Activated CD4-positive, alpha-beta T cell treated with anti-CD3 and anti-CD28 coated beads, Interleukin-2, amount 50 U/mL, for 24 hours (primary cell): ENCODE measurements at places on chromosomes 1 and 21.

DNA sequence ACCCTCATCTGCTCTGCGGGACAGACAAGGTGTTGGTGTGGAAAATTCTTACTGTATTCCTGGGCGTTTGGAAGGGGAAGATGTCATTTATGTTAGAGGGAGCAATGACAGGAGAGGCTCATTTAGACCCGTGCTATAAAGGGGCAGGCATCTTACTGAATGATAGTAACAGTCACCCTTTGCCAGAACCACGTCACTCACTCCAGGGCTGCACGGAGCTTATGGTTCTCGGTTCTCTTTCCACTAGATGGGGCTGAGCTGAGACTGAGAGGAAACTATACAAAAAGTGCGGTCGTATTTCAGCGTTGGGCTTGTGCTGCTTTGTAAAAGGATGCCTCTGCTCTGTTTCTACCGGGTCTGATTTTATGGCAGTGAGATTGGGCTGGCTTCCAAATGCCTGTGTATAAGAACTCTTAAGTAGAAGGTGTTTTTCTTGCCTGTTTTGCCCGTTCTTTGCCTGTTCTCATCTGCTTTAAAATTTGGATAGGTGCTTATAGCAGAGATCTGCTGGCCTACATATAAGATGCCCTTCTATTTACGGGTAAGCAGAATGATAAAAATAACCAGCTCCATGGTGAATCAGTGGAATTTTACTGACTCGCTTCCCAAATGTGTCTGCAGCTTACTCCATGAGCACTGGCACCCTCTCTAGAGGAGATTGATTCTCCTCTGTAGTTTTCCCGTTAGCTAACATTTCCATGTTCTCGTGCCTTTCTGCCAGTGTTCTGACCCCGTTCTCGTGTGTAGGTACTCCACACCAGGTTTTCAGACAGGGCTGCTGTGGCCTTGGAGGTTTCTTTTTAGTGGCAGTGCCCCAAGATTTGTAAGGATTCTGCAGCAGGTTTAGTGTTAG lies 55.9 kb downstream of the MRPS6 start:
- DNase-seq: peak; percentile 69

DNA sequence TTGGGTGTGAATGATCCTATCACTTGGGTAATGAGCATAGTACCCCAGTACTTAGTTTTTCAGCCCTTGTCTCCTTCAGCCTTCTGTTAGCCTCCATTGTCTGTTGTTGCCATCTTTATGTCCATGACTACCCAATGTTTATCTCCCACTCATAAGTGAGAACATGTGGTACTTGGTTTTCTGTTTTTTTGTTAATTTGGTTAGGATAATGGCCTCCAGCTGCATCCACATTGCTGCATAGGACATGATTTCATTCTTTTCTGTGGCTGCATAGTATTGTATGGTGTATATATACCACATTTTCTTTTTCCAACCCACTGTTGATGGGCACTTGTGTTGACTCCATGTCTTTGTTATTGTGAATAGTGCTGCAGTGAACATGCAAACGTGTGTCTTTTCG lies 39.6 kb upstream of the GPR52 start:
- no peak for DNase-seq

DNA sequence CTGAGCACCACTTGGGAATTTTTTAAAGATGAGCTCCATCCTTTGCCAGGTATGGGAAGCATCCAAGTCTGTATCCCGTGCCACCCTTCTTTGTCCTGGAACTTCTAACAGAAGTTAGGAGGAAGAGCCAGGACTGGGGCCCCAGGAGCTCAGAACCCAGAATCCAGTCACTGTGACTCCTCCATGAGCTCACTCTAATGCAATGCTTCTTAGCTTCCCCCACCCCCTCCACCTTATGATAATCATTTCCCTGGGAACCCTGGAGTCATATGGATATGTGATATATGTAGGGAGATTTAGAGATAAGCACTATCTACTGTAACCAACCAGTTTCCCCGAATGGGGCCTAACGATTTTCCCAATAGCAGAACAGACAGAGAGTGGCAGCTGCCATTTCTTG lies 758 bp upstream of the SPRR5 start:
- DNase-seq: no peak

DNA sequence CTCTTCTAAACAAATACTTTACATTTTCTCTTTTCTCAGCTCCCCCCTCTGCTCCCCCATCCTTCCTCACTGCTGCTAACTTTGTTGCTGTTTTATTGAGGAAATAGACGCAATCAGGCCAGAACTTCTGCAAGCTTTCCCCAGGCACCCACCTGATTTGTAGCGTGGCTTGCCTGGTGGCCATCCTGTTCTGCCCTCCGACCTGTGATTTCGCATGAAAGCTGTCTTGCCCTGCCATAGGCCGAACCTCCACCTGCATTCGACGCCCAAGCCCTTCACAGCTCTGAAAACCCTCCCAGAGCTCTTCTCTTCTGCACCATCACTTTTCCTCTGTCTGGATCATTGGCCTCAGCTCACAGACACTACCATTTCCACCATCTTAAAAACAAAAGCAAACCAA lies 100.6 kb downstream of the PLPP3 start:
- no peak for DNase-seq

DNA sequence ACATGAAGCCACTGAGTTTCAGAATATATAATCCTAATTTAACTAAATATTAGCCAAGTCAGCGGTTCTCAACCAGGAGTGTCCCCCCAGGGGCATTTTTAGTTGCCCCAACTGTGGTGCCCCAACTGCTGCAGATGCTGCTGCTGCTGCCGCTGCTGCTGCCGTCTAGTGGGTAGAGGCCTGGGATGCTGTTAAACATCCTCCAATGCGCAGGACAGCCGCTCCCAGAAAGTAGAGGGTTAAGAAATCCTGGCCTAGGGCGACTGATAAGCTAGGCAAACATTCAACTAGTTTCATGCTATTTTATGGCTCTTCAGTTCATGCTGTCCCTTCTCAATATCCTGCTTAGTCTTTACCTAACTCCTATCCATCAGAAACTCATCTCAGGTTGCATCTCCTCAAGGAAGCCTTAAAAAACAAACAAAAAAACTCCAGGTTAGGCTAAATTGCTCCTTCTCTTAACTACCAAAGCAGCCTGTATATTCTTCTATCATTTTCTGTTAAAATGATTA lies 9.9 kb upstream of the DCAF6 start:
- no peak for DNase-seq

GRCh38 chr1:93712741-93713140 lies 31.1 kb upstream of the BCAR3 start:
- no peak for DNase-seq

GRCh38 chr1:235093696-235094592 lies 34.7 kb downstream of the TOMM20 start:
- DNase-seq: peak; percentile 78

DNA sequence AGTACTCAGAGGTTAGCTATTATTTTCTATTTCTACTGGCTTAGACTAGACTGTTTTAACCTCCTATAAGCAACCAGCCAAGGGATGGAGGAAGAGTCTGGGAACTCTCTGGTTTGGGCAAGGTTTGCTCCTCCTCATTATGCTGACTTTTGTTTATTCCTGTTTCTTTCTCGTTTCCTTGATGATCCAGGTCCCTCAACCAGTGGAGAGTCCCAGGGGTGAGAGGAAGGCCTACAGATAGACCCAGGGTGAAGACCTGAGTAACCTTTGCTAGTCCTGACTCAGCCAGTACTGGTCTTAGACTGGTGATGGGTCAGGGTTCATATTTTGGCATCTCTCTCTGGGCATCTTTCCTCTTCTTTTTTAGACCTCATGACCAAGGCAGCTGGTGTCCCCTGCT lies 5.4 kb downstream of the TUFT1 start:
- DNase-seq: no peak

DNA sequence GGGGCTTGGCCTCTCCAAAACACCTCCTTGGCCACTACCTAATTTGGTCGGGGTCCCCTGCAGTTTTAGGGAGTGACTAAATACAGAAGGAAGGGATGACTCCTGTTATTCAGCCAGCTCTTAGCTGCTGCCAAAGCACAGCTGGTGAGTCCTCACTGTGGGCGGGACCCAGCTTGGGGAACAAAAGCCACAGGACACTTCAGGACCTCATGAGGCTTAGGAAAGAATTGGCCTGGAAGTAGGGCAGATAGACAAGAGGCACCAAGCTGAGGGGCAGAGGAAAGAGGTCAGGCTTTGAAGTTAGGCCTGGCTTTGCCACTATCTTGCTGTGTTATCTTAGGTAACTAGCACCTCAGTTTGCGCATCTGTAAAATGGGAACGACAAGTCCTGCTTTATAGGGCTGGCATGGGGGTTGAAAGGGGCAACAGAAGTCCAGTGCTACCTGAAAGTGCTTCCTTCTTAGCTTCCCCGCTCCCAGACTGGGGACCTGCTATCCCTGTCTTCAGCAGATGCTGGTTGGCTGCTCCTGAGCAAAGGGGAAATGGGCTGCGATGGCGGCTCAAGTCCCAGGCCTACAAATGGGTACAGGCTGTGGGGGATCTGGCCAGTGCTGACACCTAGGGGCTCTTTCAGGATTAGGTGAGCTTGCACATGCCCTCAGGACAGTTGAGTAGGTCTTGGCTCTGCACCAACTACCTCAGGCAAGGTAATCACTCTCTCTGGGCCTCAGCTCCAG lies 15.7 kb downstream of the IFI6 start:
- DNase-seq: no peak

- peak; percentile 55 for DNase-seq
Observed at GRCh38 chr1:87325982-87326738, 2.5 kb upstream of the LMO4 start.

DNA sequence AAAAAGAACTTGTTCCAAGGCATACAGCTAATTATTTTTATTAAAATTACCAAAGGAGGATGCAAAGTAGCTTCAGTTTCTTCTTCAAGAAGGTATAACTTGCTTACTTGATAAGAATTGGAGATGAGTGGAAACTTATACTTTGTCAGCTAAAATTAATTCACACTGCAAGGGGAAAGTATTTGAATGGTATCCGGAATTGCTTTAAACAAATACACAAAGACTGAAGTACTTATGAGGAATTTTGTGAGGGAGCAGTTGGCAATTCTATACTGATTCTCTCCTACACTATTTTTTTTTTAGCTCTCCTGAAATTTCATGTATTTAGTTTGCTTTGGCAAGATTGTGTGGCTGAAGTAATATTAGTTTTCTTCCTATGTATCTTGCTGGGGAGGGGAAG lies 39.2 kb upstream of the GRIK1 start:
- no peak for DNase-seq

- no peak for DNase-seq
Observed at GRCh38 chr1:36737038-36737555, 254.4 kb upstream of the CSF3R start.

- DNase-seq: no peak
Observed at GRCh38 chr1:113779542-113779941, 20.3 kb upstream of the PHTF1 start.

DNA sequence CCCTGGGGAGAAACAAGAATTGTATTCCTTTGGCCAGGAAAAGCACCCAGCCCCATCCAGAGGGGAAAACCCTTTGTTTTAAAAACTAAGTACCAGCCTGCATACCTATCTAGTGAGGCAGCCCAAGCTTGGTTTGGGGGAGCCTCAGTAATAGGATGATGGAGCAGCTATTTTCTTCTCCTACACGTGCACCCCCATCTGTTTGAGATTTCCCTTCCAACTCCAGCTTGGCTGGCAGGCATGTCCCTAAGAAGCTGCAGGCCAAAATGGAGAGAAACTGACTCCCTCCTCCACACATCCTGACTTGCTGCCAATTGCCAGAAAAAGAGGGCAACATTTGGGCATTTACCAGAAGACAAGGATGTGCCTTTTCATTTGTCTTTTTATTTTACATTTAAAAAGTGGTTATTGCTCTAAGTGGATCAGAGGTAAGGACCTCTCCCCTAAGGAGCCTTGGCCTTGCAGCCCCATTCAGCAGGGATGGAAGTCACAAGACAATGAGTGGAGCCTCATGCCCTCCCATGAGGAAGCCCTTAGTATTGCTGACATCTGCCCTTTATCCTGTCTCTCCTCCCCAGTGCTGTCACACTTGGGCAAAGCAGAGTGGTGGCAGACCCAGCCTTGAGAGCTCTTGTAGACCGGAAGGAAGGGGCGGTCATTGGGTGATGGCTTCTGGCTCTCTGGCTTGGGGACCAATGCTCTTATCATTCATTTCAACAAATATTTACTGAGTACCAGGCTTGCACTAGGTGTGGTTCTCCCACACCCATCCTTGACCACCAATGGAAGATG lies 8.6 kb downstream of the FNDC5 start:
- no peak for DNase-seq

DNA sequence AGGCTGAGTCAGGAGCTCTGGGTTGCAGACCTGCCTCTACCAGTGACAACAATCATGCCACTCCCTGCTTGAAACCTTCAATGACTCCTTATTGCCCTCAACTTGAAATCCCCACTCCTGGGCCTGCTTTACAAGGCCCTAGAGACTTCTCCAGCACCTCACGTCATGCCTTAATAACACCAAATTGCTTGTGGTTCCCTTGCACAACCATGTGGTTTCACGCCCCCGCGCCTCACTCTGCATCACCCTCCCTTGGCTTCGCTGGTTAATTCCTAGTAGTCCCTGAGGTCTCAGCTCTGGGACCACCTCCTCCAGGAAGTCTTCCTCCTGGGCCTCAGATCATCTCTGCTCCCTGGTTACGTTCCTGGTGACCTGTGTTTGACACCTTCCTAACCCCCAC lies 33.0 kb downstream of the EPHA2 start:
- DNase-seq: peak; percentile 11

DNA sequence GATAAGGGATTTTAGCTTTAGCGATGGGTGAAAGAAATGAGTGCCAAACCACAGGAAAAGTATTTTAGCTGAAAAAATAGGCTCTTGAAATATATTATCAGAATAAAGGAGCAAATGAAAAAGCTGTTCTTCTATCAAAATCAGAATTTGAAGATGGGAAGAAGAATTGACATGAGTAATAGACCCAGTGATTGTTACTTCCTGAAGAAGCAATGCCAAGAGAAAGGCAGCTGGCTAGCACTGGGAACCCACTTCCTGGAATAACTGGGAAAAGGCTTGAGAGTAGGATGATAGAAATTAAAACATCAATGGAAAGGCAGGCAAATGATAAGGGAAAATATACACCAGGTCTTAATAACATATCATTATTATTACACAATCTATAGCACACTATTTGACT lies 29.9 kb upstream of the LYPLAL1 start:
- no peak for DNase-seq

GRCh38 chr1:225921734-225922709 lies 2.0 kb downstream of the PYCR2 start:
- no peak for DNase-seq

GRCh38 chr1:200359610-200360163 lies 50.1 kb downstream of the ZNF281 start:
- DNase-seq: no peak

DNA sequence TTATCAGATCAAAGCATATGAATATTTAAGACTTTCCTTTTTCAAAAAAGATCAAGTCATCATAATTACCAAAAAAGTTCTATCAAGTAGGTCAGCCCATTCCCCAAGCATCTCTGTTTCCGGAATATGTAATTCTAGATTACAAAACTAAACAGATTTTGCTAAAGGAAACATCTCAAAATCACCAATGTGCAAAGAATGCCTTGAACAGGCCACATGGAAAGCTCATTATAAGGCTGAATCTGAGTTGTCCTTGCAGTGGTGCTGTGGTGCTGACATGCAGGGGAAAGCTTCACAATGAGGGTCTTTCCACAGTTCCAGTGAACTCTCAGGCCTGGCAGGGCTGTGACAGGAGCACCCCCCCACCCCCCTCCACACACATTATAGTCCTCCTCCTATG lies 240.9 kb downstream of the OMA1 start:
- DNase-seq: no peak

- DNase-seq: no peak
Observed at GRCh38 chr21:42580793-42581321, 67.2 kb downstream of the SLC37A1 start.
